Left renal cortex interstitium (tissue), 4 donors: ENCODE measurements at places on chromosomes 1 and 21.

DNA sequence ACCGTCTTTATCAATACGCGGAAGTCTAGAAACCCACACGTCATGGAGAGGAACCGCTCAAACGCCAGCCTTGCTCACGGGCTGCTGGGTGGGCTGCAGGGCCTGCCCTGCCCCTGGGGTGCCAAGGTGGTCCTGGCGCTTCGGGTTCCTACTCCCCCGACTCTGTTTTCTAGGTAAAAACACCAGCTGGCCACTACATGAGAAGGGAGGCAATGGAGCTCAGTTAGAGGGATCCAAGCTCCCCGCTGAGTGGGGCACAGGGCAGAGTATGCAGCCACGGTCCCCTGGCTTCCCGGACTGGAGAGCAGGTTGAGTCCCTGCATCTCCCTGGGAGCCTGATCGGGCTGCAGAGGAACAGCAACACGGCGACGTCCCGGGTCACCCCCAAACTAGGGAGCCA is 41.2 kb upstream of the RIPK4 start:
- no peak for DNase-seq

DNA sequence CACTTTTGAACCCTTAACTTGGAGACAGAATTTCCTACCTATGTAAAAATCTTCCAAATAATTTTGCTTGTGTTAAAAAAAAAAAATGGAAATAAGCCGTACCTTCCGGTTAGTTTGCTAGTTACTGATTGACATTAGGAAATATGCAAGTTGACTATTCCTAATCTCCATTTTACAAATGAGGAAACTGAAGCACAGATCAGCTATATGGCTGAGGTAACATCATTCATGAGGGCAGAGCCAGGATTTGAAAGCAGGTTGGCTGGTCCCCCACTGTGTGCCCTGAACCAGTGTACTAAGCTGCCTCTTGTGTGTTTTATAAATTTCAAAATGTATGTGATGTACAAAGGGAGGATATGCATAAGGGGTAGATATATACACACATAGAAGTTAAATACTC is 29.6 kb downstream of the BACE2 start:
- DNase-seq, result no peak

GRCh38 chr1:247443641-247444040 is 14.3 kb downstream of the OR2B11 start:
- no peak for DNase-seq

GRCh38 chr21:32184485-32184884 is 94.4 kb downstream of the MIS18A start:
- DNase-seq, result no peak

DNA sequence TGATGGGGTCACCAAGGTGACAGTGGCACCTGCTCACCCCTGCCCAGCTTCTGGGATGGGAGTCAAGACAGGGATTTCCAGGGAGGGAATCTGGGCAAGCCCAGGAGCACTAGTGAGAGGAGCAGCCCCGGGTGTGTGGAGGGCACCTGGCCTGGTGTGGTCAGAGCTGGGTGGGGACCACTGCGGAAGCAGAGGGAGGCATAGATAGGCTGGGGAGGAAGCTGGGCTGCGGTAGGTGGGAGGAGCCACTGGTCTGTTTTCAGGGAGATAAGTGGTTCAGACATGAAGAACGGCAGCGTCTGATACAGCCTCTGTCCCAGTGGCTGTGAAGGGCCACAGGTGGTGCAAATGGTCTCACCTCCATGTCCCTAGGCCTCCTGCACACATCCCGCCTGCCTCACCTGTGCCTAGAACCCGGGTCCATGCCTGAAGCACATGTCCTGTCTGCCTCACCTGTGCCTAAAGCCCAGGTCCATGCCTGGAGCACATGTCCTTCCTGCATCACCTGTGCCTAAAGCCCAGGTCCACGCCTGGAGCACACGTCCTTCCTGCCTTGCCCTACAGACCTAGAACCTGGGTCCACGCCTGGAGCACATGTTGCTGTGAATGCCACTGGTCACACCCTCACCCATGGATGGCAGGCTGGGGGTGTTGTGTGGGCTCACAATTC is 325.9 kb upstream of the AJAP1 start:
- no peak for DNase-seq

- no peak for DNase-seq
Observed at GRCh38 chr1:117127795-117128194, 6.2 kb upstream of the TRIM45 start.

GRCh38 chr1:179310721-179311120 is 17.1 kb downstream of the SOAT1 start:
- DNase-seq, result no peak

DNA sequence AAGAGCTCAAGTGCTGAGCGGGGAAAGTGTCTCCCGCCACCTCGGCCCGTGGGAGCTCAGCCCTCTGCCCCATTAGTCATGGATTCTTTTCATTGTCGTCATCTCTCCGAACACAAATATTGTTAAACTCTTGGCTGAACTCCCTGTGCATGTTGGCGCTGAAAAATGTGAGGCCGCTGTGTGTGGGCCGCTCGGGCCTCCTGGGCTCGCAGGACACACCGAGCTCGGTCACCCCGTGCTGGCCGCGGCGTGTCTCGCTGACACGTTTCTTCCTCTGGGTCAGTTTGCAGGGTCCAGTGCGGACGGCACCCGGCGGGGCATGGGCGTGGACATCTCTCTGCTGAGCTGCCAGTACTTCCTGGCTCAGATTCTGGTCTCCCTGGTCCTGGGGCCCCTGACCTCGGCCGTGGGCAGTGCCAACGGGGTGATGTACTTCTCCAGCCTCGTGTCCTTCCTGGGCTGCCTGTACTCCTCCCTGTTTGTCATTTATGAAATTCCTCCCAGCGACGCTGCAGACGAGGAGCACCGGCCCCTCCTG is 25.6 kb downstream of the SLC45A1 start:
- peak; percentile 50 for DNase-seq

DNA sequence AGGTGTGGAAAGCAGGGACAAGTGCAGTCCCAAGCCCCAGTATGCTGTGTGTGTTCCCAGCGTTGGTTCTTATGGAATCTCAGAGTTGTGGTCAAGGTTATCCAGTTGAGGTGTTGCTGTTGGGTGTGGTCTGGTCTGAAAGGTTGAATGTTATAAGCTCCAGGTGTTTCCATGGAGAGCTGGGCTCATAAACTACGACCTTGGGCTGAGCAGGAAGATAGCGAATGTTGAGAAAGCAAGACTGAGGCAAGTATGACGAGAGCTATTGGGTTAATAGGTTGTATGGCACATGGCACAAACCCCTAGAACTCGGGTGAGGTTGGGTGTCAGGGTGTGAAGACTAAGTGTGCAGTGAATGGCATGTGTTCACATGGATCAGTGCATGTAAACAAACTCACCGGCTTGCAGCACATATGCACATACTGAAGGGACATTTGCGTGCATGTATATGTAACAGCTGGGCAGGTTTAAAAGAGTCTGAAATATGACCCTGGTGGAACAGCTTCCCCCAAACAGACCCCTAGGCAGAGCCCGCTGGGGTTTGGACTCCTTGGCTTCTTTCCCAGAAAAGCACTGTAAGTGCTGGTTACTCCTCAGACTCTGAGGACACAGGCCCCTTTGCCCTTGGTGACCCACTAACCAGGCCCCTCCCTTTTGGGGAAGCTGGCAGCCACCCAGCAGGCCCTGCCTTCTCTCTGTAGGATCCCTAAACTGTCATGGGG is 117.5 kb downstream of the NAV1 start:
- no peak for DNase-seq

DNA sequence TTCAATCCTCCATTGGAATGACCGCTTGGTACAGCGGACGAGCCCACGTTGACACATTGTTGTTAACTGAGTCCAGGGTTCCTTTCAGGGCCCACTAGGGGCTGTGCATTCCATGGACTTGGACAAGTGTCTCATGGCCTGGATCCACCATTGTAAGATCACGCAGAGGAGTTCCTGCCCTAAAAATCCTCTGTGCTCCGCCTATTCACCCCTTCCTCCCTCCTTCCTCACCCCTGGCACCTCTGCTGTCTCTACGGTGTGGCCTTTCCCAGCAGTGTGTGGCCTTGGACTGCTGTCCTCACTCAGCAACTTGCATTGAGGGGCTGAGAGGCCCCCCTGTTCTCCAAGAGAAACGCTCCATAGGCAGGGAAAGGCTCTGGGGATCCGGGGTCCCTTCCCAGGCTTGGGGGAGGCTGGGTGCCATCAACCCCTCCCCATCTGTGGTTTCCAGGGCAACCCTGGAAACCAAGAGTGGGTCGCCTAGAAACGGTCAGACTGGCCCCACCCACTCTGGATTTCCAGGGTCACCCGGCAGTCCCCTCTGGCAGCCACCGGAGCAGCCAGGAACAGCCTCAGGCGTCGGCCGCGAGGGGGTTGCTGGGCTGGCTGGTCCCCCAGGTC is 50.9 kb downstream of the MEGF6 start:
- no peak for DNase-seq

- no peak for DNase-seq
Observed at GRCh38 chr1:22817462-22817861, 106.8 kb downstream of the EPHB2 start.

GRCh38 chr1:60746278-60746791 is 336.0 kb upstream of the NFIA start:
- no peak for DNase-seq

- DNase-seq, result no peak
Observed at GRCh38 chr1:240136402-240136801, 44.7 kb downstream of the FMN2 start.

DNA sequence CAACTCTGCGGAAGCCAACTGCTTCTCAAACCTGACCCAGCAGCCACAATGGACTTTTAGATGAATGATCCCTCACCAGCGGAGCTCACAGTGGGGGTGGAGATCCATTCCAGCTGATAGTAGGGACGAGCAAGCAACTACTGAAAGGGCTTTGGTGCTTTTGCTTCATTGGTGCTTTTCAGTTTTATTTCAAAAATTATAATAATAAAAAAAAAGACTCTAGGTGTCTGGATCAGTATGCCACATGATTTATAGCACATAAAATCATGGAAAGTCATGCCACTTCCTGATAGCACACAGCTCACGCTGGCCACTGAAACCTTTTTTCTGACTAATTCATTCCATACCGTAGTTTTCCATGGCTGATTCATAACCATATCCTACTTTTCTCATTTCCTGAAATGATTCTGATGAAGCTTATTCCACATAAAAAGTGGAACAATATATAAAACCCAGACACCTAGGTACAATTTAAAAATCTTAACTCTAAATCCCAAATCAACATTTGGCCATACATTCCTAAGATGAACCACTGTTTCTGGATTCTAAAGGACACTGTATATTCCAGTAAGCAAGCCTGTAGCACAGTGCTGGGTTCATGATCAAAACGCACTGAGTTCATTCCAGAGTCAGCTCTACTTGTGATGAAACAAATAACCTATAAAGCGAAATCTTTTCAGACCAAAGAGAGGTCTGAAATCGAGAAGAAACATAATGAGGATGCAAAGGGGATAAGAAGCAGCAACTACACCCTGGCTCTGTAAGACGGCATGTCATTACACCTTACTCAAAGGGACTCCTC is 41.3 kb upstream of the KCNE1 start:
- DNase-seq, result no peak

DNA sequence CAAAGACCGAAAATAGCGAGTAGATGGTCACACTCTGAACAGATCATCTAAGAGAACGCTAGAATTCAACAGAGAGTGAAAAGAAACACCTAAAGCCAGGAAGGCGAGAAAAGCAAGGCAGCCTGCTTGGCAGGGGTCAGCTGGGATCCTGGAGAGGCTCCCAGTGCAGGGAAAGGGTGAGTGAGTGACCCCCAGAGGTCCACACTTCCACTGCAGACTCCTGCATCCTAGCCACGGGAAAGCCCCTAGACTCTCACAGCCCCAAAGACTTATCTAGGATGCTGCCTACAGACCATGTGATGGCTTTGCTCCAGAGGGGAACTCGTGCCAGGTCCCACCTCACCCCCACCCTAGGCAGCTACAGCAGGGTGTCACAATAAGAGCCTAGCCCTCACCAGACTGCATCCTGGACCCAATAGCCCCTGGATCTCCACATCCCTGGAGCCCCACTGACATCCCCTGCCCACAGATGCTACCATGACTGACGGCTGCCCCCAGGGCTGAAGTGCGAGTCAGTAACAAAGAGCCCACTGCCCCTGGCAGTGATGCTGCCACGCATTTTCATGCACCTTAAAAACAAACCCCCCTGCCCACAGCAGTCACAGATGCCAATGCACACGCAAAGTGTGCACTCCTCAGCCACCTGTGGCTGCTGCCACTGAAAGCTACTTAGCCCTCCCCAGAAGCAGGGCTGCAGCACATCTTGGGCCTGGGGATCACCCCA is 62.2 kb downstream of the PSMG1 start:
- no peak for DNase-seq

- DNase-seq, result no peak
Observed at GRCh38 chr1:164702216-164702615, 143.2 kb downstream of the PBX1 start.

DNA sequence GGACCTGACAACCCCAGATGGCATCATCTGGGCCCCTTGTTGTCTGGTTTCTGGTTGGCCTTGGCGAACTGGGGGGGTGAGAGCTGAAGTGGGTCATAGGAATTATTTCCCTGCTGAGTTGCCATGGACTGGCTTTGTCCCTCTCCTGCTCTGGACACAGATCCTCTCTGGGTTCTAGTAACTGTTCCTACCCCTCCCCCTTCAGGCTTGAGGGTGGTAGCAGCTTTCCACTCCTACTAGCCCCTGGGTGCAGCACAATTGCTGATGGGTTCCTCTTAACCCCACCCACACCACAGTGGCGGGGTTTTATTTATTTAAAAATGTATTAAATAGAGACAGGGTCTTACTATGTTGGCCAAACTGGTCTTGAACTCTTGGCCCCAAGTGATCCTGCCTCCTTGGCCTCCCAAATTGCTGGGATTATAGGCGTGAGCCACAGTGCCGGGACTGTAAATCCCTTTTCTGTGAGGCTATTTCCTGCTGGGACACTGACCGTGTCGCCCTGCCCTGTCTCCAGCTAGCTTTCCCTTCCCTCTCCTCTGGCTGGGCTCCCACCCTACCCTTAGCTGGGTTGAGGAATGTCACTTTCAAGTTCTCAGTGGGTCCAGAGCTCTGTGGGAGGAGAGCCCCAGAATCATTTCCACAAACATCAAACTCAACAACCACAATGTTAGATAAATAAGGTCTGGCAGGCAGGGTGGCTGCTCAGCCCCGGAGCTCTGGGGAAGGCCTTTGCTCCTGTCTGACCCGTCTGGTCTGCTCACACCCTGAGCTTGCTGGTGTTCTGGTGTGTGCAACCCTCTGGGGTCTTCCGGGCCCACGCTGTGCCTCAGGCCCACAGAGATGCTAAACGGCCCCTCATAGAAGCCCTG is 112.7 kb upstream of the WNT4 start:
- DNase-seq, result no peak

GRCh38 chr1:39183503-39184353 is 20.8 kb upstream of the MACF1 start:
- no peak for DNase-seq

- no peak for DNase-seq
Observed at GRCh38 chr1:71242239-71242638, 161.4 kb upstream of the ZRANB2 start.

GRCh38 chr1:68979891-68980290 is 483.0 kb upstream of the DEPDC1 start:
- DNase-seq, result no peak

- DNase-seq, result no peak
Observed at GRCh38 chr1:58715108-58715507, 15.2 kb upstream of the MYSM1 start.

GRCh38 chr21:33587792-33588484 is 546 bp downstream of the DONSON start:
- no peak for DNase-seq

GRCh38 chr1:71695821-71696220 is 586.5 kb downstream of the NEGR1 start:
- no peak for DNase-seq

- no peak for DNase-seq
Observed at GRCh38 chr1:66580081-66580480, 46.1 kb downstream of the SGIP1 start.
